ENCODE measurements at places on chromosomes 6 and 20.

DNA sequence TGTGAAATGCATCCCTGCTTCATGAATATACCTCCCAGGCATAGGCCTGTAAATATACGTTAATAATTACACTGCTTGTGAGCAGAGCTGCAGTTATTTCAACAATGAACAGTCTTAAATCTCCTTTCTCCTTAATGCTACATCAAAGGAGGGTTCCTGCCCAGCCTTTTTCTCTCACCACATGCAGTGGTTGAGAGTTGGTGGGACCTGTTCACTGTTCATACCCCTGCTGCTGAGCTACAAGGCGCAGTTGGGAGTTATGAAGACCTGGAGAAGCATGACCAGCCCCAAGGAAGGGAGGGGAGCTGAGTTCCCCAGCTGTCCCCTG is 111.9 kb upstream of the FOXQ1 start:
- DNase-seq: no peak

DNA sequence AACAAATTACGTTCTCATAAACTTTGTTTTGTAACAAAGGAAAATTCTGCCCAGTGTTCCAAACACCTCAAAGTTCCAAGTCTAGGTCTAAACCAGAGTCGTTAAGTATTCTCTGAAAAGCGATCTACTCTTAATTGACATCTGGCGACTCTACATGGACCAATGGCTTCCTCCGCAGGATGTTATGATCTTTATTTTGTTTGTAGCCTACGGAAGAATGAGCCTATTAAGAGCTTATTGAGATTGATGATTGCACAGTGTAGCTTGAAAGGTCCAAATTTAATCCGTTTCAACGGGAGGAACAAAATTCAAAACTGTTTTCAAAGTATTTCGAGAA is 61.1 kb downstream of the FAM217A start:
- peak; percentile 61 for DNase-seq

DNA sequence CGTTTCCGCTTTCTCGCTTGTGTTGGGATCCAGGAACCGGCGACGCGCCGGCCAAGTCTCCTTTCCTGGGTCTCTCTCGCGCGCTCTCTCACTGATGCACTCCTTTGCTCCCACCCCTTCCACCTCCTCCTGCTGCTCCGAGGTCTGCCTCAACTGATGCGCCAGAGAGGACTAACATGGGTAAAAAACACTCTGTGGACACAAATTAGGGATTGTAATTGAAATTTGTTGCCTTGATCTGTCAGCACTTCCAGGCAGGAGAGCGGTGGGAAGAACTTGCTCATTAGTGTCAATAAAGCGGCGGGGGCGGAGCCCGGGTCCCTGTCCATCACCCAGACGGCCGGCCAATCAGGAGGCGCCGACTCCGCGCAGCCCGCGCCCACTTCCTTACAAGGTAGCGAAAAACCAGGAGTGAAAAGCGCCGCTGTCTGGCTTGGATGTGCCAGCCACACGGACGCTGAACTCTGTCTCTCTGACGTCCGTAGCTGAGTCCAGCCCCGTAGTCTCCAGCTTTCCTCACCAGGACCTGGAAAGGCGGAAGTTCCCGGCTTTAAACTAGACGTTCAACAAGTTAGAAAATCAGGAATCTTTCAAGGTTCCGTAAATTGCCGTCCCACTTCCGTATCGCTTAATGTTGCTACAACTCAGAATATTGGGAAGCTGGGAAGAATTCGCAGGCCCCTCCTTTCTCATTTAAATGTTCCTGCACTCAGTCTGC is at the start of gene TBX18:
TBX18 (minus strand) TSS at position 267 of the 718 bp plus-strand sequence. CDS start 417 bp downstream, outside the sequence.
- DNase-seq: peak; percentile 91

GRCh38 chr6:159116343-159116742 is 52.9 kb upstream of the FNDC1 start:
- DNase-seq: no peak

DNA sequence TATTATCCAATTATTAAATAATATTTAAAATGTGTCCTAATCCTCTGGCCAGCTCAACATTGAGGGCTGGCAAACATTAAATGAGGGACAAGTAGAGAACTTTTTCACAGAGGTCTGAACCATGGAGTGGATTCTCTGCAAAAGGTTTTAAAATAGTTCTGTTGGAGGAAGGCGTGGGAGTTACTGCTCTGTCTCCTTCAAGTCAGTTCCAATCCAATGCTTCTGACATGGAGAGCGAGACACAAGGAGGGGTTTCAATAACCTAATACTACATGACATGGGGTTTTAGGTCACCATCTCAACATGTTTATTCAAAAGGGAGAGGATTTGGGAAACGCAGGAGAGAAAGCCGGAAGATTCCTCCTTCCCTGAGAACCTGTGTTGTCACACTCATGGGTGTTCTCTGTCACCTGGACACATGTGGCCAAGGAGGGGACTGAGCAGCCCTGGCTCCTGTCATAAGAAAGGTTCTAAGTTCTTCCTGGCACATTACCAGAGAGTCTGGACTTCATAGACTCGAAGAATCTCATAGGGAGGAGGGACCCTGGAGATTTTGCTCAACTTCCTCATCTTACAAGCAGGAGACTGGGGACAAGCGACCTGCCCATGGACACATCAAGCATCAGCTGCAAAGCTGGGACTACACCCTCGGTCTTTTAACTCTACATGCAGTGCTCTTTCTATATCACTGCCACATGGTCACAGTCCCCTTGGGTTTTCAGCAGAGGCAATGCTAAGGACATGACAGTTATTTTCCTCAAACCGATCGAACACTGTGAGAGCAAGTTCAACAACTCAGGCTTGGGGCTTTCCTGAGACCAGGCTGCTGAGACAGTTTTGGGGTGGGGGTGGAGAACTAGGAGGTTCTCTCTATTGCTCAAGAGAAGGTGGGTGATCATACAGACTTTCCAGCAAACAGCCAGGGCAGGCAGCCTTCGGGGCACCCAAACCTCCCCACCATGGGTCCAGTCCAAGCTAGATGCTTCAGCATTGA is 38.6 kb downstream of the PRDM1 start:
- no peak for DNase-seq
